NCI-H187 (cell line): ENCODE measurements at places on chromosomes 11 and 22.

GRCh38 chr11:134665188-134665535 lies 253.1 kb upstream of the B3GAT1 start:
- DNase-seq = no peak

GRCh38 chr22:22720724-22721261 lies 76.4 kb downstream of the GGTLC2 start:
- no peak for DNase-seq

DNA sequence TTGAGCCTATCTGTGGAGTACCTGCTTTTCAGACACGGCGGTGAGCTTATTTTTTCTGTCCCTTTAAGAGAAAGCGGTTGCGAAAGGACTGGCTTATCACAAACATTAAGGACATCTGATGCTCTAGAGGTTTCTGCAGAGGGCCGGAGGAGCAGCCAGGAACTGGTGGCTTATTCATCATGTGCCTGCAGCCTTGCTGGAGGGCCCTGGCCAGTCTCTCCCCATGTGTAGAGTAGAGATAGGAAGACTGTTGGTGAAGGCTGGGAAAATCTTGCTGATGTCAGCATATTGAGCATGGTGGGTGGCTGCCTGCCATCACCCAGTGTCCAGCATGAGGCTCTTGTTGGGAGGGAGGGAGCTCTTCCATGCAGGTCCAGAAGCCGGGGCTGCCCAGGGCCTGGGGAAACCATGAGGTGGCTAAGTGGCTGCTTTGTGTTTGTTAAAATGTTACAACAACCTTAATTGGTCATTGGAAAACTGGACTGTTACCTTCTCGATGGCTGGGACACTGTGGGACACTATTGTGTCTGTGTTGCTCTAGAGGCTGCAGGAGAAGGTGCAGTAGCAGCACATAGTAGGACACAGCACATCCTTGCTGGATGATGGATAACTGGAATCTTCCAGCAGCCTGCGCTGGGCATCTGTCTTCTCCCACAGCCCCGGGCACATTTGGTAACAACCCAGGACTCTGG lies 54.3 kb downstream of the TSPAN18 start:
- no peak for DNase-seq

GRCh38 chr11:60502221-60502775 lies 9.7 kb downstream of the MS4A12 start:
- no peak for DNase-seq

GRCh38 chr11:46513934-46514342 lies 79.9 kb downstream of the AMBRA1 start:
- DNase-seq = no peak

DNA sequence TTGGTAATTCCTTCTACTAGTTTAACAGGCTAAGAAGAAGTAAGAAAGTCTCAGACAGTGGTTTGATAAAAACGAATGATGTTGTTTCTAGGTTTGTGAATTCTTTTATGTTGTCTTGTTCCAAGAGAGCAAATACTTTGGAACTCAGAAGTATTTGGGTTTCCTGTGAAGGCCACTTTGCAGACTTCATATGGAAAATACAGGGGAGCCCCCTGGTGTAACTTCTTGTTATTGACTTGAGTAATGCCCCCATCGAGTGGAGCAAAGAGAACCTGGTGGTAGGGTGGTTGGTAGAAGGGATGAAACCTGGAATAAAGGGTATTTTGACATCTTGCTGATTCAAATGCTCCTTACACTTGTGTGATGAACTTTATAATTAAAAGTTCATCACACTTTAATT lies 40.0 kb upstream of the PTH start:
- DNase-seq = no peak

DNA sequence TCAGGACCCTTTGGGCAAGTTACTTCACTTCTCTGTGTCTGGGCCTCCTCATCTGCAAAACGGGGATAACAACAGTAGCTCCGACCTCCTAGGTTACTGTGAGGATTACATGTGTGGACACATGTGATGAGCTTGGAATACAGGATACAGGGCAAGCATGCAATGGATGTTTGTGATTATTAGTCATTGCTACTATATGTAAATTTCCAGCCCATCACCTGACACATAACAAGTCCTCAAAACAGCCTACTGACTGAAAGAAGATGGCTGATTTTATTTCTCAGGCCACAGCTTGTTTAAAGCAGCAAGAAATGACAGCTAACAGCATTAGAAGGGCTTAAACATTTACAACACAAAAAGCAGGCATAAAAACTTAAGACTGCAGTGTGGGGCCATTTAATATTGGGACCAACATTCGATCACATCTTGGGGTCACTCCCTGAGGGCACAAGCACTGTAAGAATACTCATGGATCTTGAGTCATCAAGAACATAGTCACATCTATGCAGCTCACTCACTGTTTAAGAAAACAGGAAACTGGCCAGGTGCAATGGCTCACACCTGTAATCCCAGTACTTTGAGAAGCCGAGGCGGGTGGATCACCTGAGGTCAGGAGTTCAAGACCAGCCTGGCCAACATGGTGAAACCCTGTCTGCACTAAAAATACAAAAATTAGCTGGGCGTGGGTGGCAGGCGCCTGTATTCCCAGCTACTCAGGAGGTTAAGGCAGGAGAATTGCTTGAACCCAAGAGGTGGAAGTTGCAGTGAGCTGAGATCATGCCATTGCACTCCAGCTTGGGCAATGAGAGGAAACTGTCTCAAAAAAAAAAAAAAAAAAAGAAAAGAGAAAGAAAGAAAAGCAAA lies 49.5 kb downstream of the ABTB2 start:
- no peak for DNase-seq

GRCh38 chr11:14480716-14481115 lies 18.9 kb downstream of the COPB1 start:
- DNase-seq = no peak

DNA sequence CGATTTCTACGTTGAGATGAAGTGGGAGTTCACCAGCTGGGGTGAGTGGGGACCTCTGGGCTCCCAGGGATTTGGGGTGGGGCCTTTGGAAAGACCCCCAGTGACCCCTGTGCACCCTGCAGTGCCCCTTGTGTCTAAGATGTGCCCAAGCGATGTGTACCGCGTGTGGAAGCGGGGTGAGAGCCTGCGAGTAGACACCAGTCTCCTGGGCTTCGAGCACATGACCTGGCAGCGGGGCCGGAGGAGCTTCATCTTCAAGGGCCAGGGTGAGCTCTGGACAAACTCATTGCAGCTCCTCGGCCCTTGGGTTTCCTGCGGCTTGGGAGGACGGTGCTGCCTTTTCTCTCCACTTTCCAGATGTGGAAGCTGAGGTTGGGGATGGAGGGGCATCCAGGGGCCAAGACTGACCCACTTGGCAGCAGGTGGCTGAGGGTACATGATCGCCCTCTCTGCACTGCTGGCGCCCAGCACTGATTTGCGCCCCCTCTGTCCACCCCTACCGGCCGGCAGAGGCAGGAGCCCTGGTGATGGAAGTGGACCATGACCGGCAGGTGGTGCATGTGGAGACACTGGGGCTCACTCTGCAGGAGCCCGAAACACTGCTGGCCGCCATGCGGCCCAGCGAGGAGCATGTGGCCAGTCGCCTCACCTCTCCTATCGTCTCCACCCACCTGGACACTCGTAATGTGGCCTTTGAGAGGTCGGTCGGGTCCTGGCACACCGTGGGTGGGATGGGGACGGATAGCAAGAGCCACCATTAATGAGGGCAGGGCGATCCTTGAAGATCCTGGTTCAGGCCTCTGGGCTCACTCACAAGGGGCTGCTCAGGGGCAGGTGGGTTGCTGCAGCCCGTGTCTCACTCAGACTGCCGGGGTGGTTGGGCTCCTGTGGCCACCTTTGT lies 2.6 kb downstream of the ANKRD13D start:
- DNase-seq = no peak

DNA sequence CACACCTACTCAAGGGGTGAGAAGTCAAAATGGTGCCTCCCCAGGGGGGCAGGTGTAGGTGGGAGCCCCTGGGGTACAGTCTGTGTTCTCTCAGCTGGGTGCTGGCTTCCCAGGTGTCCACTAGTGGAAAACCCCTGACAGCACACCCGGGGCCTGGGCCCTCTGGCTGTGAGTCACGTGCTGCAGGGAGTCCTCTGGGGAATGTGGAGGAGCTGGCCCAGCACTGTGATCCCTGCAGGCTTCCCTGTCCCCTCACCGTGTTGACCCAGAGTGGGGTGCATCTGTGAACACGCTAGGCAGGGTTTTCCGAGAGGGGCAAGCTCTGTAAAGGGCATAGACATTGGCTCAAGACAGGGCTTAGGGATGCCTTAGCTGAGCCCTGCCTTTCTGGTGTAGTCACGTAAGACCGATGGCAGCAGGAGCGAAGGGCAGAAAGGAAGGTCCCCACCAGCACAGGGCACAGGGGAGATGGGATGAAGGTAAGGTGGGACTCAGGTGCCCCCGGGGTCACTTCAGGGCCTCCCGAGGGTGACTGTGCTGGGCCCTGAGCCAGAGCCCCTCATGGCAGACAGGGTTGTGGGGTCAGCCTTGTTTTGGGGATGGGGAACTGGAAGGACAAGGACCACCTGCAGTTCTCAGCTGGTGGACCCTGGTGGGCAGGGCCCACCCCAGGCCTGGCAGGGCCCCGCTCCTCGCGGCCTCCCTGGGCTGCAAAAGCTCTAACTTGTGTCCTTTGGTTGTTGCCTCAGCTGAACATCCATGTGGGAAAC lies 14.1 kb downstream of the DERL3 start:
- DNase-seq = no peak

DNA sequence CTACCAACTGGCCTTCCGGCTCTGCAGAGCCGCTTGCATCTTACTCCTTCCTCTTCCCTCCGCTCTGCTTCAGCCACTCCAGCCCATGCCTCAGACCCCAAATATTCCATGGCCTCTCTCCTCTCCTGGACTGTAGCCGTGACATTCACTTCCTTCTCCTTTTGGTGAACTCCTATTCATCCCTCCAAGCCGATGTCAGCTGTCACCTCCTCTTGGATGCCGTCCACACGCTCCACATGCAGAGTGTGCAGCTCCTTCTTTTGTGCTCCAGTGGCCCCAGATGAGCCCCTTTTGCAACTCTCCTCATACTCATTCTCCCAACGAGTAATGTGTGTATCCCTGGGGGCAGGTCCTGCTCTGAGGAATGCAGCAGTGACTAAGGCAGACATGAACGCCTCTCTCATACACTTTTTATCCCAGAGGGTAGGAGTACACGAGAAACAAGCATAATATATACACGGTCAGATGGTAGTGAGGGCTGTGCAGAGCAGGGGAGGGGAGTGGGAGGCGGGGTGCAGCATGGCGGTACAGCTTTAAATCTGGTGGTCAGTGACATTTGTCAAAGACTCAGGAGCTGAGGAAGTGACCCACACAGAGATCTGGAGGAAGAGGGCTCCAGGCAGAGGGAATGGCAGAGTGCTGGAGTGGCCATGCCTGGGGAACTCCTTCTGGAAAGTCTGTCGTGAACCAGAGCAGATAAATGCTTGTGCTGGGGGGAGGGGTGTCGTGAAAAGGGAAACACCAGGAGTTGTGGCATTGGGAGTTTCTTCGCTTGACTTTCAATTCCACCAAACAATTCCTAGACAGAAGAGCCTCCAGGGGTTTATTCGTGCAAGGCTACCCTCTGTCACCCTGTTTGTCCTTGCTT lies 83.8 kb upstream of the ATXN10 start:
- DNase-seq = no peak

GRCh38 chr11:69818231-69818602 lies 999 bp downstream of the FGF3 start:
- DNase-seq = no peak

- DNase-seq = no peak
Measured at GRCh38 chr22:29393019-29393608, 4.7 kb upstream of the AP1B1 start.
